GM23338 (cell line): ENCODE measurements at places on chromosomes 7 and 10. TPM values are rescaled to one million over a fixed set of nuclear protein-coding genes. Genes with fewer than 3 reads are reported as not detected.

DNA sequence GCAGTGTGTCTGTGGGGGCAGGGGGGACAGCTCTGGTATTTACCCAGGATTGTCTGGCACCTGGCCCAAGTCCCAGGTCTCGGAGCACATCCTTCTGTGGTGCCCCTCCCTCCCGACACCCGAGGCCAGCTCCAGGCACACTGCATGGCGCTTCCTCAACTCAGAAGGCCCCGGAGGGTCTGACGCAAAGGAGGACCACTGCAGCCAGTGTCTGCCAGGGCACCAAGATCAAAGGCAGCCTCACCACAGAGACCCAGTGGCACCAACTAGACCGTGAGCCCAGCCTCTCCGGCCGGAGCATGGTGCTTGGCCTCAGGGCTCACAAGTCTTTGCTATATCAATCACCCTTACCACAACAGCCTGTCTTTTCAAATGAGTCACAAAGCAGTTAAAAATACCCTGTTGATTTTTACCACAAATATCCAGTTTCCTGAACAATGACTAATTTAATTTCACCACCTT, 99.3 kb upstream of the DDC start:
- no peaks in the 10 kb centered on the region; the same call in 1 of the 2 replicates for H3K36me3 ChIP-seq
- H3K4me1 ChIP-seq = no peaks in the 10 kb centered on the region; the same call in 1 of the 2 replicates

DNA sequence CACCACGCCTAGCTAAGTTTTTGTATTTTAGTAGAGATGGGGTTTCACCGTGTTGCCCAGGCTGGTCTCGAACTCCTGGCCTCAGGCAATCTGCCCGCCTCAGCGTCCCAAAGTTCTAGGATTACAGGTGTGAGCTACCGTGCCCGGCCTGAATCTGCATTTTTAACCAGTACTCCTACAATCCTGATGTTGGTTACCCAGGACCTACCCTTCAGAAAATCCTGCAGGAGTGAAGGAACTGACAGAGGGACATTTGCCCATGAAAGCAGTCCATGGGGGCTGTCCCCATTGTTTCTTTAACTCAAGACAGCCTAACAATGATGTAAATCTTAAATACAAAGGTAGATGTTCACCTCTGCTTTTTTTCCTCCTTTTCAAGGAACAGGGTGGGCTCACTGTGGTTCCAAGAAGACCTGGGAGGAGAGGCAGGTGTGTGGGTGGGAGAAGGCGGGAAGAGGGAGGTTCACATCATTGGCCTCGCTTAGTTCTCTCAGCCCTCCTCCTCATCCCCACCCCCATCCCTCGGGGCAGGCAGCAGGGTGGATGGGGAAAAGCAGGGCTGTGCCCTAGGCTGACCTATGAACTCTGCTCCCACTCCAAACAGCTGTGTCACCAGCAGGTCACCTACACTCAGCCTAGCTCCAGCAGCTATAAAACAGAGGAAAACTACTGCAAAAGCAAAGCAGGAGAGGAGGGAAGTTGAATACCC, 13.5 kb downstream of the LRRC20 start:
- H3K36me3 ChIP-seq = no peaks in the 10 kb centered on the region
- peak; percentile 59 for DNase-seq
- no peak overlapping the region for H3K4me3 ChIP-seq
- H3K4me1 ChIP-seq = peaks cover 19% of the 10 kb centered on the region
- peak overlapping the region; percentile 48 for H3K27ac ChIP-seq
- no peaks in the 10 kb centered on the region for H3K27me3 ChIP-seq

DNA sequence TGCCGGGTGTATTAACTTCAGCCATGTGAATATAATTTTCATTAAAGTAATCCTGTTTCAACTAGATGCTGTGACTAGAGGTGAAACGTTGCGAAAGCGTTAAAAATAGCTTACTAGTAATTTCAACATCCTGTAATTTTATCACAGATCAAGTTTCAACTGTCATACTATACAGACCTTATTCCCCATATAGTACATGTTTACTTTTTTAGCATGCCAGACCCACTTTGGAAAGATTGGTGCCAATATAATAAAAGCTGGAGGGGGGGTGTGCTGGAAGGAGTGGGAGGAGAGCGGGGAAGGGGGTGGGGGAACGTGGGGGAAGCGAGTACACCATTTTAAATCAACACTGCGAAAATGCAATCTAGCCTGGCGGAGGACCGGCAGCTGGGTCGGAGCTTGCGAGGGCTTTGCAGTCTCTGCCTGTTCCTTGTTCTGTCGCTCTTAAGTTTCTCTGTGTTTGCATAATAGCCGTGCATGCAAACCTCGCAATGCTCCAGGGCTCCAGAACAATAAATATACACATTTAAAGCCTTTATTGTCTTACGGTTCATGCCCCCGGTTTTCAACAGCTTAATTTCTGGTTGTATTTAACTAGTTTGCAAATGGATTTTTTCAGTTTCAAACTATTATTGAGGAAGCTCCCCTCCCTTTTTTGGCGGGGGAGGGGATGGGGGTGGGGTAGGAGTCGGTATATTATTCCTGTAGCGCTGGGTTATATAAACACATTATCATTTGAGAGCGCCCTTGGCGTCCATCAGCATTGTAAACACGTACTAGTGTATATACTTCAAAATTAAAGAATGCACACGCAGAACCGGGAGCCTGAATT, 1.3 kb upstream of the ARID5B start:
- peak; percentile 45 for DNase-seq
- H3K4me1 ChIP-seq = peaks cover 34% of the 10 kb centered on the region
- H3K27ac ChIP-seq = no peak overlapping the region
- peaks cover 50% of the 10 kb centered on the region for H3K27me3 ChIP-seq
- H3K4me3 ChIP-seq = peak overlapping the region; percentile 76
- H3K36me3 ChIP-seq = no peaks in the 10 kb centered on the region

DNA sequence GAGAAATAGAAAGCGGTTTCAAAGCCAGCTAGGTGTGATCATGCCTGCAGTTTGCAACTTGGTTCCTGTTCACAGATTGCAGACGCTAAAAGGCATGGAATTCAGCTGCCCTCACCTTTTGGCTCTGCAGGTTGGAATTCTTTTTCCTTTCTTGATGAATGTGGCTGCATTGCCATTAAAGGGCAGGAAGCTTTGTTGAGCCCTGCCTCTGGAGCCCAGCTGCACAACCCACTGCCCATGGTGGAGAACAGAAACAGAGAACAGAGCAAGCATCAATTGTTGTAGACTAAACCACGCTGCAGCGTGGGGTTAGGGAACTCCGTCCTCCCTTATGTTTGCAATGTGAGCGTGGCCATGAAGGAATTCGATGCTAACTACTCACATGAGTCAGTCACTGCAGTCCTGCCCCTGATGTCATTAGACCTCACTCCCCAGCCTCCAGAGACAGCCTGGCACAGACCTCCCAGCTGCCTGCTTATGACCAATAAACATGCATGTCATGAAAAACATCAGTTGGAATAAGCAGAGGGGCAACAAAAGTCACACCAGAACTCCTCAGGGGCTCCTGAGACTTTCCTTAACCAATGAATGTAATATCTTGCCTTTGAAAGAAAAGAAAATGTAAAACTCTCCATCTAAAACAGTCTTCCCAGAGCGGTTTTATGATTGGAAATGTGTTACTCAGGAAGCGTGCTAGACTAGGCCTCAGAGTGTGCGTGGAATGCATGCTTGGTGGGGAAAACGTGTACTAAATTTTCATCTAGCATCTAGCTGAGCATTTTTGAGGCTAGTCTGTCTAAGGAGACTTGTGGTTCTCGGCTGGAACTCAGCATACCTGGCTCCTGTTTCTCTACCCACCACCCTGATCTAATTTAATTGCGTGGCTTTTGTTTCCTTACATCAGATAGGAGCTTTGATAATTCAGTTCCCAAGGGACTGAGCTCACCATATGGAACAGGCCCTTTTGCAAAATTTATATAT, 232.2 kb downstream of the KIAA1217 start:
- DNase-seq = peak; percentile 24
- no peak overlapping the region for H3K4me3 ChIP-seq
- peaks cover 24% of the 10 kb centered on the region for H3K4me1 ChIP-seq
- no peaks in the 10 kb centered on the region for H3K27me3 ChIP-seq

- no peak overlapping the region for H3K4me3 ChIP-seq
- no peak for DNase-seq
- H3K4me1 ChIP-seq = no peaks in the 10 kb centered on the region
- peak overlapping the region; percentile 45; the same call in 1 of the 2 replicates for H3K27ac ChIP-seq
- H3K27me3 ChIP-seq = no peaks in the 10 kb centered on the region
Measured at GRCh38 chr7:66952343-66953043, 31.5 kb downstream of the TMEM248 start.

- H3K27ac ChIP-seq = no peak overlapping the region
- H3K36me3 ChIP-seq = no peaks in the 10 kb centered on the region
- H3K27me3 ChIP-seq = no peaks in the 10 kb centered on the region
Measured at GRCh38 chr10:124715439-124715838, 28.7 kb downstream of the FAM53B start.

The GDF10 gene
- total RNA-seq = 0.21 and 0.43 TPM in 2 replicates

The CRPPA gene
- total RNA-seq = 0.45 and 1.0 TPM in 2 replicates

The SPAM1 gene
- not detected in 2 replicates for total RNA-seq

The MMRN2 gene
- 1.0 and 2.4 TPM in 2 replicates for total RNA-seq
